Activated CD8-positive, alpha-beta T cell treated with anti-CD3 and anti-CD28 coated beads, Interleukin-2, amount 10 ng/mL, durations not matched to agents 7 days and 5 days (primary cell): ENCODE measurements at places on chromosomes 3 and 15. TPM values are rescaled to one million over a fixed set of nuclear protein-coding genes. Genes with fewer than 3 reads are reported as not detected.

The KLF15 gene
- not detected for total RNA-seq

The INKA1 gene
- 1.3 TPM for total RNA-seq

The KY gene
- total RNA-seq, result not detected

The CSTA gene
- not detected for total RNA-seq

The ALDH1A2 gene
- not detected for total RNA-seq
